ENCODE measurements at places on chromosomes 11 and 22.

DNA sequence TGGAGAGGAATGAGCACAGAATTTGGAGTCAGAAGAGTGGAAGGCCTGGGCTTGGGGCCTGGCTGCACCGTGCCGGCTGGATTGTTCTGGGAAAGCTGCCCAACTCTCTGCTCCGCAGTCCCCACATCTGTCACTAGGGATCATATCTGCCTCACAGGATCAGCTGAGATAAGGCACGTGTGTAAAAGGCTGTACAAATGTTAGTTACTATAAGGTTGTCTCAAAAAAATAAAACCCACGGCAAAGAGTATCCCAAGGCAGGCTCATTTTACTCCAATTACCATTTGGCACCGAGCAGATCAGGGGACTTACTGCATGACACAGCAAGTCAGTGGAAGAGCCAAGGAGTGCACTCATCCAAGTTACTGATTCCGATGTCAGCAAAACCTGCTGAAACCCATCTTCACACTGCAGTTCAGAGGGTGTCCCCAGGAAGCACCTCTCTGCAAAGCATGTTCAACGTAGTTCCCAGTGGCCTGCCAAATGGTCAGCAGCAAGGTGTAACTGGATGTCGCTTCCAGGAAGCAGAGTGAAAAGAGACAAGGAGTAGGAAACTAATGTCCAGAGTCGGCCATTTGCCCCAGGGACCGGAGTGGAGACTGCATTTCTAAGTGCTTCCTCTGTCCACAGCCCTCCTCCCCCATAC, 18.1 kb upstream of the MRTFA start:
- DNase-seq: no peak

- DNase-seq: no peak
These were observed 37.3 kb upstream of the TEAD1 start for GRCh38 chr11:12636871-12637410.

- DNase-seq: no peak
These were observed 32.9 kb downstream of the IFT27 start for GRCh38 chr22:36743011-36743410.

DNA sequence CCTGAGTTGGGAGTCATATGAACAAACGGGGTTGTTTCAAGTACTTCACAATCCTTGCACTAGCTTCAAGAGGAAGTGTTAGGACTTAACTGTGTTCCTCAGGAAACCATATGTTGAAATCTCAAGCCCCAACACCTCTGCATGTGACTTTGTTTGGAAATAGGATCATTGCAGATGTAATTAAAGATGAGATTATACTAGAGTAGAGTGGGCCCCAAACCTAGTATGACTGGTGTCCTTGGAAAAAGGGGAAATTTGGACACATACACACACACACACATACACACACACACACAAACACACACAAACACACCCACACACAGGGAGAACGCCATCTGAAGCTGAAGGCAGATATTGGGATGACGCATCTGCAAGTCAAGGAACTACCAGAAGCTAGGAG, 6.4 kb upstream of the CEP295 start:
- DNase-seq: no peak

DNA sequence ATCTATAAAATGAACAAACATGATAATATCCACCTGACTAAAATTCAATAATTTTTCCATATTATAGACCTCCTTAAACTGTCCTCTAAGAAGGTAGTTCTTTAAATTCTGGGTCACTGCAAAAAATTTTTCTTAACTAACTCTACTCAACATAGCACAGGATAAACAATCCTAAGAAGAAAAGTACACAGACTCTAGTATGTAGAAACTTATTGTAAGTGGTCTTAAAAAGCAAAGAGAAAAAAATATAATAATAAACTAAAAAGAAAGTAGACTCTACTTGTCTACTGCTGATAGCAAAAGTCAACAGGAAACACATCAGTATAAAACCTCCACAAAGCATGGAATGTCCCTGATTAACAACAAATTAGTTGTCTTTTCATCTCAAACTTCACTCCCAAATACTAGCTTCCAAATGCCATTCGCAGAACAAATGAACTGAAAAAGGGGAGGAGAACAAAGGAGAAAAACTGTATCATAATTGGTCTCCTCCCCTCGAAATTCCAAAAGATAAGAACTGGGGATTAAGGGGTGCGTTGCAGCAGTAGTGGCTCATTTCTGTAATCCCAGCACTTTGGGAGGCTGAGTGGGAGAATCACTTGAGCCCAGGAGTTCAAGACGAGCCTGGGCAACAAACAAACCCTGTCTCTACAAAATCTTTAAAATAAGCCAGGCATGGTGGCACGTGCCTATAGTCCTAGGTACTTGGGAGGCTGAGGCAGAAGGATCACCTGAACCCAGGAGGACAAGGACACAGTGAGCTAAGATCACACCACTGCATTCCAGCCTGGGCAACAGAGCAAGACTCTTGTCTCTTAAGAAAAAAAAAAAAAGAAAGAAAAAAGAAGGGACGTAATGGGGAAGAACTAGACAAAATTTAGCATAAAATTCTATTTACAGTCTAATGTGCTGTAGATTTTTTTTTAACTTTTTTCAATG, 6.5 kb downstream of the FCHSD2 start:
- DNase-seq: no peak

DNA sequence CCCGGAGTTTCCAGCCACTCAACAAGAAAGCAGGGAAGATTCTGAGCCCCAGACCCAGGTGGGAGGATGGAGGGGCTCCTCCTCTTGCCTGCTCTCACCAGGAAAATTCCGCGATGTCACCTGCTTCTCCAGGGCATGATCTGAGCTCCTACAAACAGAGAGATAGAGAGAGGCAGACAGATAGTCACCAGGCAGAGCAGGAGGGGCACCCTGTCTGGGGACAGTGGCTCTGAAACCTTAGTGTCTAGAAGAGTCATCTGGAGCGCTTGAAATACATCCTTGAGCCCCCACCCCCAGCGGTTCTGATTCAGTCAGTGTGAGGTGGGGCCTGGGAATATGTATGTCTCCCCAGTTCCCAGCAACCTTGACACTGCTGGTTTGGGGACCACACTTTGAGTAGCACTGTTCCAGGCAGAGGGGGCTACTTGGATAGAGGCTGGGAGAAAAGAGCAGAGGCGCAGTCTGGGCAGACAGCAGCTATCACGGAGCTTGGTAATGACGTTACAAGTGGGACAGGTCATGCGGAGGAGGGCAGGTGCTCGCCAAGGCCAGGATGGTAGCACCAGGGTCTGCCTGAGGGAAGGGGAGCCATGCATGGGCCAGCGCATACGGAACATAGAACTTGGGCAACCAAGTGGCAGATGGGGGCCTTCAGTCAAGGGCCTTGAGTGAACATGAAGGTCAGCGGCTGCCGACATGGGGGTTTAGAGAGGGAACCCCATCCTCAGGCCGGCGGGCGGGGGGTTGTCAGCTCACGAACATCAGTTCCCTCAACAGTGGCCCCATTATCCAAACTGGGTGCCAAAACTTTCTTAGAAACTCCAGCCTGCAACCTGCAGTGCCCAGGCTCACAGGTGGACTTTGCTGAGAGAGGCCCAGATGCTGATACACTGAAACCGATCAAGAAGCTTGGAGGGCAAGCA, 60.9 kb upstream of the MYEOV start:
- no peak for DNase-seq

DNA sequence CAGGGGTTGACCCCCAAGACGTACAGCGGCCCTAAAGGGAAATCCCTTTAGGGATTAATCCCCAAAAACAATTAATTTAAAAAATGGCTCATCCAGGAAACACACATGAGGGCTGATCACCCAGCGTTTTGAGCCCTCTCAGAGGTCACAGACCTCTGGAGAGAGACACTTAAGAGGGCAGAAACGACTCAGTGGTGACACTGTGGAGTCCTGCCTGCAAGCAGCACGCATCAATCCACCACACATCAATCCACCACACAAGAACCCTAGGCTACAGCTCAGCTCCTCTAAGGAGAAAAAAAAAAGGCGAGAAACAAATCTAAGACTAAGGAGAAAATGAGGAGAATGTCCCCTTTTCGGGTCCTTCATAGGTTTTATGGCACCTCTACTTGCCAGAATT, 12.5 kb upstream of the SELENOH start:
- DNase-seq: no peak

- DNase-seq: no peak
These were observed 22.0 kb upstream of the ACER3 start for GRCh38 chr11:76838678-76839068.

DNA sequence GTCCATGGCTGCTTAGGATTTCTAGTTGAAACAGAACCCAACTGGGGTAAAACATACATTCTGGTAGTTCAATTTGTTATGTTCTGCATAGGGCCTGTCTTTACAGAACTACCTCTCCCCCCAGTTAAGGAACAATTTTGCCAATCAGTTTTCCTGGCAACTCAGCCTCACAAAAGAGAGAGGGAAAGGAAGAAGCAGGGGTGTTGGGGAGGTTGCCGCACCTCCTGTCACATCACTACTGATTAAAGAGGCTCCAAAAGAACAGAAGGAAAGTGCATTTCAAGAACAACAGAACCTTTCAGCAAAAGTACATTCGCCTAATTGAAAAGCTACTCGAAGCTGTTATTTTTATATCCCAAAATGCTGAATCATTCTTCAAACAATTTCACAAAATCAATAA, 217.6 kb downstream of the CADM1 start:
- DNase-seq: no peak

DNA sequence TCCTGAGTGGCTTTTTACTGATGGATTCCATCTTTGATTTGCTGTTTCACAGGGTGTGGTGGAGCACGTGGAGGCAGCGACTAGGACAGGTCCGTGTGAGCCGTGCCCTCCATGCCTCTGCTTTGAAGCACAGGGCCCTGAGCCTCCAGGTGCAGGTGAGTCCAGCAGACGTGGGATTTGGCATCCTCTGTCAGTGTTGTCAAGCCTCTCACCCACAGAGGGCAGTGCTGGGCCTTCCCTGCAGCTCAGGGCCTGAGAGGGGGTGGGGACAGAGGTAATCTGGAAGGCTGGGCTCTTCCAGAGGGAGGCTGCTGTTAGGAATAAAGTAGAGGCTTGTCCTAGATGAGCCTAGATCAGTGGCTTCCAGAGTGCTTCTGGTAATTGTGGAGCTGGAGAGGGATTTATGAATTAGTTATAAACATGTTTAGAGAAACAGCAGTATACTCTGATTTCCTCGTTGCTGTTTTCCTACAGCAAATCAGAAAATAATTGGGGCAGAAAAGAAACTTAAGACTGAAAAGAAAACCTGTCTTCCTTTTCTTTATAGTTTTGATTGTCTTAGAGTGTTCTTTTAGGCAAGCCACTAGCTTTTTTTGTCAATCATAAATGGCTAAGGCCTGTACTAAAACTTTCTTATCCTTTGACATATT, 65.0 kb downstream of the SFI1 start:
- peak; percentile 72 for DNase-seq

DNA sequence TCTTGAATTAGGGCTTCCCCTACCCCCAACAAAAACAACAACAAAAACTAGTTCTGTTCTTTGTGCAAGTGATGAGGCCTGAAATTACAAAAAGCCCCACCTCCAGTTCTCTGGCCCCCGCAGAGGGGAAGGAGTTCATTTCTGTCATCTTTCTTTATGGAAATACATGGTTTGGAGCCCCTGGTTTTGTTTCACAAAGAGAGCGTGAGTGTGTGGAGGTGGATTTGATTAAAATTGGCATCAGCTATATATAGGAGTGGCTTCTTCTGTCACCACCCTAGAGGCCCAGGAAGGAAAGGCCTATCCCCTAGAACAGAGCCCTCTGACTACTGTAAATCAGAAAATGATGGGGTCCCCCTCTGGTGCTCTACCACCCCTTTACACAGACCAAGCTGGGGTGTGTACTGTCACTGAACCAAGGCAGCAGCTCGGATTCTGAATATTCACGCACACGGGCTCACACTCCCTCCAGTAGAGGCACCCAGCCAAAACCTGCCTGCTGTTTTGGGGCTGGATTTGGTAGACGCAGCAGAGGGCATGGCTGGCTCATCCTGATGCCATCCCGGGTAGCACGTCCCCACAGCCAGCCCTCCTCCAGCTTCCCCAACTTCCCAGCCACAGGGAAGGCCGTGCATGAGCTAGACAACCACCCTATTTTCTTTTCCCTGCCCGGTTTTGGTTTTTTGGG, 19.4 kb downstream of the RCOR2 start:
- no peak for DNase-seq

- DNase-seq: no peak
These were observed 738.6 kb downstream of the BRD1 start for GRCh38 chr22:49088801-49089791.

DNA sequence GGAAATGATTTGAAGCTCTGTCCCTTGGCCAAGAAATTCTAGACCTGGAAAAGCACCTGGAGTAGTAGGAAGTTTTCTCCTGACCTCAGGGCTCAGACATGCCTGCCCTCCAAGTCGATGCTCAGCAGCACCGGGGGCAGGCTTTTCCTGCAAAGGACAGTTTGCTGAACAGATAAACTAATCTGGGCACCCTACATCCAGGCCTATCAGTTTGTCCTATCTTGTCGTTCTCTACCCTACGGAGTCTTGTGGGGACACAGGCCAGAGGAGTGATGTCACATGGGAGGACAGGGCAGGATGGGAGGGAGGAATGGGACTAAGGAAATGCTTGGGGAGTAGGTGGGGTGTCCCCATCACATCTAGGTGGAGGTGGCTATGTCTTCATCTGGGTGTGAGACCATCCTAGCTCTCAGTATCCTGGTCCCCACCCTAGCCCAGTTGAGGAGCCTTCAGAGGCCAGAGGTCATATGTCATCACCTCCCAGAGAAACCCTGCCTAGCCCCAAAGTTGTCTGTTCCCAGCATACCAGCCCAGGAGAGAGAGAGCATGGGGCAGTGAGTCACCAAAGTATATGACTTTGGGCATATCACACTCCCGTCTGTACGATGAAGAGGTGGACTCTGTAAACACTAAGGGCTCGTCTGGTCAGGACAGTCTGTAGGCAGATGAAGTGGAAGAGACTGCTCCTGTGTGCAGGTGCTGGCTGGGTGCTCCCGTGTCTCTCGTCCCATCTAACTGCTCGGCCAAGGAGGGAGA, 18.1 kb upstream of the FCHSD2 start:
- no peak for DNase-seq

GRCh38 chr11:24226606-24227005, 270.2 kb upstream of the LUZP2 start:
- no peak for DNase-seq

GRCh38 chr11:30016588-30017363, at the start of gene KCNA4:
Gene KCNA4, minus strand, starts transcription at chr11:30017030. Its CDS starts 4,352 bp downstream, at chr11:30012678.
- no peak for DNase-seq

DNA sequence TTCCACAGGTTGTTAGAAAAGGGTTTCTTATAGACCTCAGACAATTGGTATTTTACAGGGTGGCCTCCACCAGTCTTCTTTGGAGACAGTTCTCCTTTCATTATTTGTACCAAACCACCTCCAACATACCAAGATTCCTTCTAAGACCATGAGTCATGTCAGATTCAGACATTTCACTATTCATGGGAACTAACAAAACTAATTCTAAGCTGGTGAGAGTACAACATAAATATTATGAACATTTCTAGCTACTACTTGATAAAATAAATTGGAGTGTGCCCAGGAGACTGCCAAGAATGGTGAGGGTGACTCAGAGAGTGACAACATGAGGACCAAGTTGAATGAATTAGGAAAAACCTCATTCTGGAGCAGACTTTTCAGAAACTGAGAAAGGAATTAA, 494.6 kb upstream of the LRRC4C start:
- DNase-seq: no peak

- no peak for DNase-seq
These were observed 49.5 kb downstream of the PPFIBP2 start for GRCh38 chr11:7563281-7563680.

GRCh38 chr22:22427542-22428065, 80.9 kb downstream of the ZNF280B start:
- no peak for DNase-seq

All from SW480 (cell line).